Colonic mucosa (tissue), 4 donors: ENCODE measurements at places on chromosomes 2 and 18. TPM values are rescaled to one million over a fixed set of nuclear protein-coding genes. Genes with fewer than 3 reads are reported as not detected.

DNA sequence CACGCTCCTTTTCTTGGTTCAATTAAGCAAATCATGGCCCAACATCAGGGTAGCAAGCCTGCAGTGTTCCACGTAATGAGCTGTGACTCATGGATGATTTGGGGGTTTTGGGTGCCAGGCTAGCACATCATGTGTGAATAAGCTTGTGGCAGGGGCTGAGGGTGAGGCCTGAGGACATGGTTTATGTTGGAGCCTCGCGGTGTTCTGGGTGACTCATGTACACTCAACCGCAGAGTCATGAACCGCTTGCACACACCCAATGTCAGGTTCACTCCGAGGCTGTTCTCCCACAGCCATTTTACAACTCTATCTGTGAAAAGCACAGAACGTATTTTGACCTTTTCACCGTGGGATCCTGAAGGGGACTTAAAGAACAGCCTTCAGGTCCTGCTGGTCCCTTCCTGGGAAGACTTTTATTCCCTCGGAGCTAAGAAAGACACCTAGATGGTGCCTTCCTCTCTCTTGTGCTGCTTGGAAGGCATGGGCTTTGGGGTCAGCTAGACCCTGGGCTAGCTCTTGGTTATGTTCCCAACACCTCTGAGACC, 139.9 kb upstream of the ZEB2 start:
- no peak for DNase-seq

GRCh38 chr2:56299171-56299691, 115.4 kb downstream of the CCDC85A start:
- DNase-seq: no peak

DNA sequence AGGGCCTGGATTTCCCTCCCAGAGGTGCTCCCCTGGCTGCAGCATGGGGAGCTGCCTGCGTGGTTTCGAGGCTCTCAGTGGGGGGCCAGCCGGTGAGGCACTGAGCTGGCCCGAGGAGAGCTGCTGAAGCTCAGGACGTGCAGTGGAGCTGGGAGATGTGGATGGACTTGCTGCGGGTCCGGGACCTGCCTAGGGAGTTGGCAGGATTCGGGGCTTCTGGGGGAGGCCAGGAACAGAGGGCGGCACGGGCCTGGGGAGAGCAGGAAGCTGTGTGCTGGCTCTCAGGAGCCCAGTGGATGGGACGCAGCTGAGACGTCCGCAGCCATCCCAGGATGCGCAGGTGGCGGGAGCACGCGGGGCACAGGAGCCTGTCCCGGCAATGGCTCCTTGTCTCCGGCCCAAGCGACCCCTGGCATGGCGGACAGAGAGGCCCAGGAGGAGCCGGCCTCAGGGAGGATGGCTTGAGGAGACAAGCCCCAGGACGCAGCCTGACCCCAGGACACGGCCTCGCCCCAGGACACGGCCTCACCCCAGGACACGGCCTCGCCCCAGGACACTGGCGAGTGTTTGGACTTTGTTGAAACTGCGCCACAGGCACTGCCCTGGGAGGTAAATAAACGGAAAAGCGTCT, 116.1 kb downstream of the NFATC1 start:
- DNase-seq: no peak

DNA sequence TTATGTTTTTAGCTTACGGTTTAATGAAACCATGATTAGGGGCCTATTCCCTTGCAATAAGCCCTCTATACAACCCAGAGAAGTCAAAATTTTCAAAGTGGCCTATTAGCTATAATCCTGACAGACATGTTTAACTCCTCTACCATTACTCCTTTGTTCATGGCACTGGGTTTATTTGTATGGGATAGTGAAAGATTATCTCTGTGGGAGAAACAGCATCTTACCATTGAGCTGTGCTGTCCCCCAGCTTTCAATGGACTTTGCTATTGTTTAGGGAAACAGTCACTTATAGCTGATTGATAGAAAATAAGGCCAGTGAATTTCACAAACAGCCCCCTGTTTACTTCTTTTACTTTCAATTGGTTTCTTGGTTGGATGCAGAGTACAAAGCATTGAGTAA, 675.2 kb upstream of the GCFC2 start:
- DNase-seq: no peak

Gene TSGA10
- total RNA-seq: 6.6 TPM

GRCh38 chr2:10613263-10613662, 76.5 kb downstream of the NOL10 start:
- no peak for DNase-seq
